A549 treated with DMSO at 1 μM for 4 hours (cell line): ENCODE measurements at places on chromosomes 12 and 14. TPM values are rescaled to one million over a fixed set of nuclear protein-coding genes. Genes with fewer than 3 reads are reported as not detected.

The CRY1 gene
- 23.1 to 36.7 TPM (median 26.4 TPM) in 5 replicates for total RNA-seq

The AQP6 gene
- total RNA-seq, result 0.02 to 0.05 TPM in 2 of 5 replicates, not detected in the others

The INSM2 gene
- 0.02 to 0.06 TPM (median 0.05 TPM) in 3 of 5 replicates, not detected in the others for total RNA-seq

The RPS6KA5 gene
- total RNA-seq, result 2.6 to 4.4 TPM (median 3.8 TPM) in 5 replicates

The FAM222A gene
- total RNA-seq, result 3.9 to 7.6 TPM (median 6.5 TPM) in 5 replicates

The TSPAN11 gene
- 0.03 to 0.09 TPM (median 0.09 TPM) in 4 of 5 replicates, not detected in the other for total RNA-seq

The MYF5 gene
- not detected in 5 replicates for total RNA-seq

The ASCL1 gene
- 0.03 TPM in 2 of 5 replicates, not detected in the others for total RNA-seq

The MON2 gene
- total RNA-seq, result 13.9 to 19.0 TPM (median 16.6 TPM) in 5 replicates

The LIN52 gene
- total RNA-seq, result 4.7 to 7.1 TPM (median 5.4 TPM) in 5 replicates

The TMBIM4 gene
- 51.2 to 60.9 TPM (median 56.4 TPM) in 5 replicates for total RNA-seq

The PRIMA1 gene
- 0.26 to 0.40 TPM (median 0.38 TPM) in 5 replicates for total RNA-seq

The DYNC1H1 gene
- 231 to 289 TPM (median 275 TPM) in 5 replicates for total RNA-seq

The KRT85 gene
- not detected in 5 replicates for total RNA-seq

The C14orf180 gene
- total RNA-seq, result not detected in 5 replicates

The RNASE3 gene
- total RNA-seq, result not detected in 5 replicates
